ENCODE measurements at places on chromosomes 1 and 21.

DNA sequence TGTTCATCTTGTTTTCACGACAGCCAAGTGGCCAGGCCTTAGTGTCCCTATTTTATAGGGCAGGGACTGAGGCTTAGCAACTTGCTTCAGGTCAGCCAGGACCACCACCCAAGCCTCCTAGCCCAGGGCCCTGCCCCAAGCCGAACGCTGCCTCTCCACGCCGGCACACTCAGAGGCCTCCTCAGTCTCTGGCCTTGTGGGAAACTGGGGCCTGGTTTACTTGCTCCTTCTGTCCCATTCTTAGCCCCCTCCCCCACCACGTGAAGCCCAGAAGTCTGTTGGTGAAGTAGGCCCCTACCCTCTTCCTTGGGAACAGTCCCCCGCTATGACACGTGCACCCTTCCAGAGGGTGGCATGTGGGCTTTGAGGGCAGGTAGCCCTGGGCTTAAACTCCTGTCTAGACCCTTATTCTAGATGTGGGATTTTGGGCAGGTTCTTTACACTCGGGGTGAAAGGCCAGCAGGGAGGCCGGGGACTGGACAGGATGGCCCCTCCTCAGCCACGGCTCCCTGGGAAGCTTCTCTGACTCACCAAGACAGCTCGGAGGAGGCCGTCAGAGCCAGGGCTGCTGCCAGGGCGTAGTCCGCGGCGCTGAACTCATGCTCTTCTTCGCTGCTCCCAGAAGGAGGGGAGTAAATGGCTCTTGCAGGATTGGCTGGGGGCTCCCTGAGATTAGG, 4.3 kb downstream of the MYOM3 start:
- no peak for DNase-seq

GRCh38 chr1:41918450-41919043, at the start of gene HIVEP3:
HIVEP3 (minus strand) TSS chr1:41918922.
- no peak for DNase-seq

GRCh38 chr1:151192047-151192446, 2.0 kb upstream of the VPS72 start:
- DNase-seq: no peak

DNA sequence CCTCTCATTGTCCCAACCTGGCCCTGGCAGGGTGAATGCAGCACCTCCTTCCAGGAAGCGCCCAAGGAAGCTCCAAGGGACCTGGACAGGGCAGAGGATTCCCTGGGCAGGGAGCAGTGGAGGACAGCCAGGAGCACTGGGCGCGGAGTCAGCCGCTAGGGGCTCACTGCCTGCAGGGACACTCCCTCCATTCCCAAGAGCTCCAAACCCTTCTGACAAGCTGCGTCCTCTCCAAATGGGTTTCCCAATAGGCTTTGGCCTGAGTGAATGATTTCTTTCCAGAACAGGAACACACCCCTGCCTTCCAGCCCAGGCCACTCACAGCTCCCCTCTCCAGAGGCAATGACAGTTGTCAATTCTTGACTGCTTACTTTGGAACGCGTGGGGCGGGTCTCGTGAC, 128.5 kb upstream of the EDN2 start:
- DNase-seq: no peak

DNA sequence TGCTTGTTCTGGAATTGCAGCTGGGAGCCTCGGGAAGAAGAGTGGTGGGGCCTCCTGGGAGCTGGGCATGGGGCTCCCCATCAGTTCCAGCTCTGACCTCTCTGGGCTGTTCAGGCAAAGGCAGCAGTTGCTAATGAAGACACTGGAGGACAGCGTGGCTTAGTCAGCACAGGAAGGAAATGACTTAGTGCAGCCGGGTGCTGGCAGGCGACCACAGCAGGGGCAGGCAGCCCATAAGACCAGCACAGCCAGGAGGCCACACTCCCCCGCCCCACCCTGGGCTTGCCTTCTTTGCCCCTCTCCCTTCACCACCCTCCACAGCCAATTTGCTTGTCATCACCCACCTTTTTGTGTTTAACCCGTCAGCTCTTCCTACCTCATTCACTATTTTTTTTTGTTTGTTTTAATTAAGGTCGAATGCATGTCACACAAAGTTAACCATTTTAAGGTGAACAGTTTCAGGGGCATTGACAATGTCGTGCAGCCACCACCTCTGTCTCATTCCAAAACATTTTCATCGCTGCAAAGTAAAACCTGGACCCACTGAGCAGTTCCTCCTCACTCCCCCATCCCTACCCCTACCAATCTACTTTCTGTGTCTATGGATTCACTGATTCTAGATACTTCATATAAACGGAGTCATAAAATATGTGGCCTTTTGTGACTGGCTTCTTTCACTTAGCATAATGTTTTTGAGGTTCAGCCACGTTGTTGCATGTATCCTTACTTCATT, 10.9 kb downstream of the OLIG2 start:
- no peak for DNase-seq

DNA sequence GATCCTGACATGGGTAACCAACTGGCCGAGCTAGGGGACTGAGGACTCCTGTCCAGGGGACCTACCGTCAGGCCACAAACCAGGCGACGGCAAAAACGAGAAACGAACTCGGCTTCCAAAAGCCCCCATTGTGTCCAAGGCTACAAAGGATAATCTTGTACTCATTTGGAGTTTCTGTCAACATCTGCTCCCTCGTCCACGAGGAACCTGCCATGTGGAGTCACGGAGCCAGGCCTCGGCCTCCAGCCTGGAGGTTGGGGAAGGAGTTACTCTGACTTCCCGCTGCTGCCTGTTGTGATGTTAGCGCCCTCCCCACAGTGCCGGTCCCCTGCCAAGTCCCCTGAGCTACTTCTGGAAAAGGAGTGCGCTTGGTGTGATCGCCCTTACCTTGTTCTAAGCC, 7.3 kb downstream of the KRTAP10-1 start:
- no peak for DNase-seq

- DNase-seq: no peak
These were observed 23.4 kb upstream of the ATF3 start for GRCh38 chr1:212585210-212585609.

GRCh38 chr1:165116171-165116570, 240.3 kb downstream of the LMX1A start:
- no peak for DNase-seq
